ENCODE measurements at places on chromosomes 11 and 22. TPM values are rescaled to one million over a fixed set of nuclear protein-coding genes. Genes with fewer than 3 reads are reported as not detected.

The WNT11 gene
- not detected for total RNA-seq

The OR8A1 gene
- not detected for total RNA-seq

GRCh38 chr11:128053981-128054931 lies 533.1 kb downstream of the ETS1 start:
- DNase-seq: peak; percentile 29

- DNase-seq: no peak
These were observed 662.6 kb downstream of the NTM start for GRCh38 chr11:132033051-132033450.

GRCh38 chr22:24695060-24695459 lies 79.5 kb downstream of the PIWIL3 start:
- no peak for DNase-seq

All from HFFc6 (cell line).